ENCODE measurements at places on chromosomes 16 and 17.

- no peak for DNase-seq
Measured at GRCh38 chr17:8900207-8900606, 32.7 kb upstream of the PIK3R6 start.

DNA sequence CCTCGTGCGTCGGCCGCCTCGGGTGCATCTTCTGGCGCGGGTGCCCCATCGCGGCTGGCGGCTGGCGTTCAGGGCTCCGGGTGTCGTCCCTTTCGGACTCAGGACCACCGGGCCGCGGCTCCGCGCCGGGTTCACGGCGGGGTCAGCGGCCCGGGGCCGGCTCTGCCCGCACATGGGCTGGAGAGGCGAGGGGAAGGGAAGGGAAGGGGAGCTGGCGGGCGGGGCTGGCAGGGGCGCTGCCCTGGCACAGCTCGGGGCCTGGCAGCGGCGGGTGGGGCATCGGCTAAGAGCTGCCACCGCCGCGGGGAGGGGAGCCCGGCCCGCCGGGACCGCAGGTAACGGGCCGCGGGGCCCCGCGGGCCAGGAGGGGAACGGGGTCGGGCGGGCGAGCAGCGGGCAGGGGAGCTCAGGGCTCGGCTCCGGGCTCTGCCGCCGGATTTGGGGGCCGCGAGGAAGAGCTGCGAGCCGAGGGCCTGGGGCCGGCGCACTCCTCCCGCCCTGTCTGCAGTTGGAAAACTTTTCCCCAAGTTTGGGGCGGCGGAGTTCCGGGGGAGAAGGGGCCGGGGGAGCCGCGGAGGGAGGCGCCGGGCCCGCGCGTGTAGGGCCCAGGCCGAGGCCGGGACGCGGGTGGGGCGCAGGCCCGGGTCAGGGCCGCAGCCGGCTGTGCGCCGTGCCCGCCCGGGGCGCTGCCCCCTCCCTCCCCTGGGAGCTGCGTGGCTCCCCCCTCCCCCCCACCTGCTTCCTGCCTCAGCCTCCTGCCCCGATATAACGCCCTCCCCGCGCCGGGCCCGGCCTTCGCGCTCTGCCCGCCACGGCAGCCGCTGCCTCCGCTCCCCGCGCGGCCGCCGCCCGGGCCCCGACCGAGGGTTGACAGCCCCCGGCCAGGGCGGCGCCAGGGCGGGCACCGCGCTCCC is 646 bp downstream of the HIC1 start:
- DNase-seq = no peak

- no peak for DNase-seq
Measured at GRCh38 chr16:23248261-23249194, 53.6 kb upstream of the SCNN1B start.

GRCh38 chr17:47700471-47701449 is 6.8 kb downstream of the TBKBP1 start:
- no peak for DNase-seq

DNA sequence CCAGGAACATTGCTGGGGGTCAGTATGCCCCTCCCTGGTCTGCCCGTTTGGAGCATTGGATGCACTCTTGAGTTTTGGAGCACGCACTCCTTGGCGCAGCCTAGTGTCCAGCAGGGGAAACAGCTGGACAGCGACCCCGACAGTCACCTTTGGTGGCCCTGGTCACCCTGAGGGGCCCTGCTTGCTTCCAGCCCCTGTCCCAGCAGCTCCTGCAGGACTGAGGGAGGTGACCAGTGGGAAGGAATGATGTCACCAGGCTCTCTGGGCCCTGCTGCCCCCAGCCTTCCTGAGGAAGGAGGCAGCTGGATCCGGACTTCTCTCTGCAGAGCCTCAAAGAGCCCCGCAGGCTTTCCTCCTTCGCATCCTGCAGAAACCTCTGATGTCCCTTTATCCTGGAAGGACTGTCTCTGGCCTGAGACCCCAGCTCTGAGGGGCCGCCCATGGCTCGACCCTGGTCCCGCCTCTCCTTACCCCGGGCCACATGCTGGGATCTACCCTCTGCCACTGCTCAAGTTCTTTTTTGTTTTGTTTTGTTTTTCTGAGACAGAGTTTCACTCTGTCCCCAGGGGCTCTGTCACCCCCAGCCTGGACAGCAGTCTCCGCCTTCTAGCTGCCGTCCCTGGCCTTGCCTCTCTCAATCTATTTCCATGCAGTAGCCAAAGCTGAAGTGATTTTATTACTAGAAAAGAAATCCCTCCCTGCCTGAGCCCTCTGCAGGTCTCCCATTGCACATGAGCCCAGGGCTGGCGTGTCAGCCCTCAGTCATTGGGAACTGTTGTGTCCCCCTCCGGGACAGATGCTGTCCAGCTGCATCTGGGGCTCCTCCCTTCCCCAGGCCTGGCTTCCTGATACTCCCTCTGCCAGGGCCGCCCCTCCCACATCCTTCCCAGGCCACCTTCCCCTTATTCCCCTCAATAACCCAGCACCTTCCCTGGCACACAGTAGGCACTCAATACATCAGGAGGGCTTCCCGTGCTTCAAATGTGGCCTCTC is 11.6 kb downstream of the ZSCAN10 start:
- DNase-seq = no peak

- DNase-seq = no peak
Measured at GRCh38 chr17:61967729-61968128, 39.9 kb upstream of the INTS2 start.

GRCh38 chr17:83069931-83070742 is 9.3 kb upstream of the METRNL start:
- DNase-seq = no peak

- DNase-seq = no peak
Measured at GRCh38 chr17:76090517-76091129, 11.6 kb downstream of the ZACN start.

DNA sequence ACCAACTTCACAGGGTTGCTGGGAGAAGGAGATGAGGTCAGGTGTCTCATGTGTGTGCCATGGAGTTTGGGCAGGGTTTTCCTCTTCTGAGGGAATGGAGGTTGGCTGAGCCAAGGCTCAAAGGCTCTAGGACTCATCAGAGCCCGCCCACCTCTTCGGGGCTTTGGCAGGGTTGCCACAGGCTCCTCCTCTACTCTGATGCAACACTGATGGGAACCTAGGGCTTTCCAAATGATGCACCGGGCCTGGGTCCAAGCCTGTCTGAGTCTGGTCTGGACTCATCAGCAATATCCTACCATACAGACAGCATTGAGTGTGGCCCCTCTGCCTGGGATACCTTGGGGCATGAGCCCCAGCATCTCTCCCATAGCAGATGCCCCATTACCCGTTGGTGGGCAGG is 59.5 kb upstream of the LHX1 start:
- DNase-seq = no peak

- DNase-seq = no peak
Measured at GRCh38 chr16:85431431-85432124, 181.5 kb upstream of the GSE1 start.

DNA sequence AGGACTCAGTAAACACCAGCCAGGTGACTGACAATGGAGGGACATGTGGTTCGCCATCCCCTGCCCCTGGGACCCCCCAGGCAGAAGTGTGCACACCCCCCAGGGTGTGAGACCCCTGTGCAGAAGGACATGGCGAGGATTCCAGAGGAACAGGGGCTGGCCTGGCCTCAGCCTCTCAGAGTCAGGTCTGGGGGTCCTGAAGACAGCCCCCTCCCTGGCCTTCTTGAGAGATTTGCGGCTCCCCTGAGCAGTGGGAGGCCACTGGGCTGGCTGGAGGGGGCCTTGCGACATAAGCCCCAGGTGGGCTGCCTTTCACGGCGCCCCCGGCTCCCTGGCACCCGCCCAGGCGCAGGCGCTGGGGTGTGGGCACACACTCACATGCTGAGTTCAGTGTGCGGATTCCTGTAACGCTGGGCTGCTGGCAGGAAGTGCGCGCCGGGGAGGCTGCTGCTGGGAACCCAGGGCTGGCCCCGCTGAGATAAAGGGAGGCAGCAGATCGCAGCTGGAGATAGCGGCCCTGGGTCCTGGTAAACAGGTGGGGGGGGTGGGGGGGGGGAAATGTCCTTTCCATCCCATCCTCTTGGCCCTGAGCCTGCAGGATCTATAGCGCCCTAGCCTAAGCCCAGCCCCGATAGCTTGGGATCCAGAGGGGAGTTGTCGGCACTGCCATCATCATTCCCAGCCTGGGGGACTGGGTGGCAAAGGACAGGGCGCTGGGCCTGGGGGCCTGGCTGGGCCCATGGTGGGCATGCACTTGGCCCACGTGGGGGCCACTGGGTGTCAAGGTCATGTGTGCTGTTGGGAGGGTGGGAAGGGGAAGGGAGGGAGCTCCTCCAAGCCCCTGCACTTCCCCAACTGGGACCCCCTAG is 27.1 kb downstream of the TMEM235 start:
- no peak for DNase-seq

DNA sequence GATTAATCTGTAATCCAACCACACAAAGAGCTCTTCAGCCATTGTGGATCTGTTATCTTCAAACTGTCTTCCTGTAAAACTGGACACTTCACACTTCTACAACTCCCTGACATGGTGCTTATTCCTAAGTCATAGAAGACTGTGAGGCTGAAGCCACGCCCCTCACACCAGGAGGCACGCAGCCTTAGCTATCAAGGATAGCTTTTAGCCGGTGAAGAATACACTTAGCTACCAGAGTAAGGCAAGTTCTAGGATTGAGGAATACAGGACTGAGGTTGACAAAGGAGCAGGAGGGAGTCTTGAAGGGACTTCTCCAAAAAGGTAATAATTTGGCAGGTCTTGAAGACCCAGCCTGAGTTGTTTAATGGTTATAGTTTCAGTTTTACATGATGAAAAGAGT is 79.8 kb upstream of the GAS7 start:
- no peak for DNase-seq

DNA sequence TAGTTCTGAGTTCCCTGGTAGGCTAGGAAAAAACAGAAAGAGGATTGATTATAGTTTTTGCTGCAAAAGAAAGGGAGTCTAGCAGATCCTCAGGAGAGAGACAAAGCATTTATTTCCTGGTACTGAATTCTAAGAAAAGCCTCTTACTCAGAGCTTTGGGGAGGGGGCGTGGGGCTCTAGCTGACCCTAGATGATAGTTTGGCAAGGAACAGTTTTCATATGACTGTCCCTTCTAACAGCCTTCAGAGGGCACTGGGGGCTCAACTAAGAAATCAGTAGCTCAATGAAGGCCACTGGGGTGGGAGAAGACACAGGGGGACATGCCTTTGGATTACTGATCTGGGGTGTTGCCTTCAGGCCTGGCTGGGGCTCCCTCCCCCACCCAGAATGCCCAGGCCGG is 4.0 kb downstream of the CA7 start:
- no peak for DNase-seq

GRCh38 chr16:74586948-74587347 is 20.0 kb downstream of the GLG1 start:
- DNase-seq = no peak

- DNase-seq = no peak
Measured at GRCh38 chr16:17299790-17300189, 171.0 kb downstream of the XYLT1 start.

DNA sequence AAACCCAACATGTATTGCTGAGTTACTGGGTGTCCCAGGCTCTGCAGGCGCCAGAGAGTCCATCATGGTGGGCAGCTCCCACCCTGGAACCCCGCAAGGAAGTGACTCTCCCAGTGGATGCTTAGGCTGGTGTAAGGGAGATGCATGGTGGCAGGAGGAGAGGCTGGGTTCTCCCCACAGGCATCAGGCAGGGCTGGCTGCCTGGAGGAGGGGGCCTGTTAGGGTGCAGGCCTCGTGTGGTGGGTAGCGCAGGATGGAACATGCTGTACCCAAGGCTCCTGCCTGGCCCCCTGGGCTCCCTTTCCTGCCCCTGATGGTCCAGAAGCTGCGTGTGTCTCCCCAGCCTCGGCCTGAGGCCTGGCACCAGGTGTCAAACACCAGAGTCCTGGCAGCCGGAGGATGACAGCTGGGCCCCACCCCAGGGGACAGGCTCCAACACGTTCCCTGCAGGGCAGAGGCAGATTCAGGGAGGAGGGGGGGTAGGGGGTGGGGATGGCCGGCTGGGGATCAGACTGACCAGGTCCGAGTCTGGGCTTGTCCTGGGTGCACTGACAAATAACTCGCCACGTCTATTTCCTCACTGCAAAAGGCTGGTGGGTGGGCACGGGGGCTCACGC is 40.2 kb upstream of the CIBAR2 start:
- DNase-seq = no peak

GRCh38 chr17:28871056-28871579 is 16.3 kb downstream of the ERAL1 start:
- no peak for DNase-seq
